ENCODE measurements at places on chromosomes 11 and 22.

DNA sequence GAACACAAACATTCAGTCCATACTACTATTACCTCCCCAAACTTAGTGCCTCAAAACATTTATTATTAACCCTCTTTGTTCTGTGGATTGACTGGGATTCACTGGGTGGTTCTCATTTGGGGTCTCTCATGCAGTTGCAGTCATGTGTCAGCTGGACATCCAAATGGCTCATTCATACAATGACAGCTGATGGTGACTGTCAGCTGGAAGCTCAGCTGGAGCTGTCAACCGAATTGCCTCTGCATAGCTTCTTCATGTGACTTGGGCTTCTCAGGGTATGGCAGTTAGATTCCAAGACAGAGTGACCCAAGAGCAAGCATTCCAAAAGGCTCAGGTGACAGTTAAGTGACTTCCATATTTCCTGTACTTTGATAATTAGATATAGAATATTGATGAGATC, 85.2 kb downstream of the CCDC34 start:
- no peaks in the 10 kb centered on the region for H3K27me3 ChIP-seq
- no peak overlapping the region for H3K27ac ChIP-seq
- H3K4me3 ChIP-seq, result no peak overlapping the region
- DNase-seq, result no peak

DNA sequence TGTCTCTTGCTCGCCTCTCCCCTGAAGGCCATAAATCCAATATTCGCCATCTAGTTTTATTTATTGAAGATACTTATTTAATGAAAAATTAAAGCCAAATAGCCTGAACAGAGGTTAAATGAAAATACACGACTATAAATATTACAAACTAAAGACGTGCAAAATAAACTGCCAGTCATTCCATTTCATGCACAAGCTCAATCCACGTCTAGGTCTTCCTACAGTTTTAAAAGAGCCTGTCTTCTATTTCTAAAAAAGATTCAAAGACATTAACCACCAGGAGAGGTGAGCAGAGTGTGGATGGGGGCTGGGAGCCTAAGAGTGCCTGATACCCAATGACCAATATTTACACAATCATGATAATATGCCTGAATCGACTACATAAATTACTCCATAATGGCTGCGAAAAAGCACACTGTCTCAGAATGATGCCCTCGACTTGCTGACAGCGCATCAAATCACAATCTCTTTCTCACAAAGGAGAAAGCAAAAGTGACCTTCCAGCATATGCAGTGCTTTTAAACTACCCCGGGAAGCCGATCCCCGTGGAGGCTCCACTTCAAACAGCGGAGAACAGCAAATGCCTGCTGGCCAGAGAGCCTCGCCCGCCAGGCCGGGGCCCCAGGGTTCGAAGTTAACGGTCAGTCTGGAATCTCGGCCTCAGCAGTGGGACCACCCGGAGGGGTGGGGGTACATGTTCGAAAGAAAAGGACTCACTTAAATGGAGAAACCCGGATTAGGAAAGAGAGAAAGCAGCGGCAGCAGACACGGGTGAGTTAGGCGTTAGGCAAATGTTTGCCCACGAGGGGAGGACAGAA, 1.7 kb downstream of the FCHSD2 start:
- peaks cover 56% of the 10 kb centered on the region for H3K4me1 ChIP-seq
- H3K27ac ChIP-seq, result peak overlapping the region; percentile 98
- H3K4me3 ChIP-seq, result peak overlapping the region; percentile 100
- no peaks in the 10 kb centered on the region for H3K27me3 ChIP-seq
- peak; percentile 84 for DNase-seq

GRCh38 chr11:130787092-130787616, 129.1 kb downstream of the SNX19 start:
- no peaks in the 10 kb centered on the region for H3K4me1 ChIP-seq
- H3K36me3 ChIP-seq, result no peaks in the 10 kb centered on the region
- no peaks in the 10 kb centered on the region for H3K27me3 ChIP-seq
- no peak for DNase-seq
- H3K27ac ChIP-seq, result no peak overlapping the region
- H3K4me3 ChIP-seq, result no peak overlapping the region

- H3K27ac ChIP-seq, result peak overlapping the region; percentile 52
- no peaks in the 10 kb centered on the region for H3K4me1 ChIP-seq
- no peaks in the 10 kb centered on the region for H3K27me3 ChIP-seq
- DNase-seq, result no peak
Measured at GRCh38 chr11:108241330-108242037, 18.6 kb downstream of the ATM start.

- no peaks in the 10 kb centered on the region for H3K27me3 ChIP-seq
- H3K4me3 ChIP-seq, result no peak overlapping the region
- DNase-seq, result no peak
- no peaks in the 10 kb centered on the region for H3K4me1 ChIP-seq
Measured at GRCh38 chr22:33063611-33064010, 5.4 kb upstream of the SYN3 start.

DNA sequence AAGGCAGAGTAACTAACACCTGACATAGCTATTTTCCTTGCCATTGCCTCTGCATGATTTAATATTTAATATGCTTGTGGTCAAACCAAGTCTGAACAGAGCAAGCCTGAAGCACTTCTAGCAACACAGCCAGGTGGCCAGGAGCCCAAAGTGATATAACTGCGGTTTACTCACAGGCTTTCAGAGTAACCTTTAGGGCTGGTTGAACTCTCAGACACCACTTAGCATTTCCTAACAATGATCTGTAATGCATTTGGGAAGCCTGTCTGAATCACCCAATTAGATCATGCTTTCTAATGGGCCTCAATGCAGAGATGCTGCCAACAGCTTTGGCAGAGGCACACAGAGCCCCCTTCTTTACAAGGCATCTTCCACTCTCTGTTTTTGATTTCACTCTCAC, 96.1 kb downstream of the FDX1 start:
- no peak for DNase-seq
- peak overlapping the region; percentile 50 for H3K27ac ChIP-seq
- no peak overlapping the region for H3K4me3 ChIP-seq
- H3K36me3 ChIP-seq, result no peaks in the 10 kb centered on the region

GRCh38 chr22:23281406-23282088, 101.2 kb downstream of the BCR start:
- DNase-seq, result peak; percentile 94
- H3K4me1 ChIP-seq, result peaks cover 46% of the 10 kb centered on the region
- H3K36me3 ChIP-seq, result peaks cover 2% of the 10 kb centered on the region
- H3K27me3 ChIP-seq, result no peaks in the 10 kb centered on the region

- H3K36me3 ChIP-seq, result no peaks in the 10 kb centered on the region
- peak overlapping the region; percentile 82 for H3K4me3 ChIP-seq
- peaks cover 47% of the 10 kb centered on the region for H3K4me1 ChIP-seq
- no peaks in the 10 kb centered on the region for H3K27me3 ChIP-seq
- H3K27ac ChIP-seq, result peak overlapping the region; percentile 100
Measured at GRCh38 chr11:3840004-3840869, 522 bp downstream of the RHOG start.

GRCh38 chr11:36218283-36218921, 70.8 kb downstream of the COMMD9 start:
- H3K36me3 ChIP-seq, result no peaks in the 10 kb centered on the region
- no peak overlapping the region for H3K4me3 ChIP-seq
- H3K4me1 ChIP-seq, result no peaks in the 10 kb centered on the region
- H3K27ac ChIP-seq, result no peak overlapping the region
- no peaks in the 10 kb centered on the region for H3K27me3 ChIP-seq

GRCh38 chr11:65309006-65309405, 5.7 kb upstream of the CDC42EP2 start:
- H3K4me3 ChIP-seq, result no peak overlapping the region
- H3K27me3 ChIP-seq, result no peaks in the 10 kb centered on the region
- H3K27ac ChIP-seq, result peak overlapping the region; percentile 70
- no peaks in the 10 kb centered on the region for H3K36me3 ChIP-seq
- peaks cover 67% of the 10 kb centered on the region for H3K4me1 ChIP-seq

DNA sequence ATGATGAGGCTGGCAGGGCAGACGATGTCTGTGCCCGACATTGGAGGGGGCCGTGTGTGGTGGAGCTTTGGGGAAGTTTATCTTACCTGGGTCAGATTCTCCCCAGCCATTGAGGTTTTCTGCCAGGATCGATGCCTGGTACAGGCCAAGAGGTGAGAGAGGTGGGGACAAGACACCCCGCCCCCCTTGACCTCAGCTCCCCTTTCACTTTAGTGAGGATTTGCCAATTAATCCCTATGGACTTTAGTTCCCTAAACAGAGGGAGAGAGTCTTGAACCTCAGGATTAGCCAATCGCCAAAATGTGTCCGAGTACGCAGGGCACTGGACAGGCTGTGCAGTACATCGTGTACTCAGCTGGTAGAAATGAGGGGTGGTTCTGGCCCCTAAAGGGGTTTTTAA, 541 bp downstream of the HORMAD2 start:
- no peak for DNase-seq
- H3K4me3 ChIP-seq, result no peak overlapping the region
- H3K27ac ChIP-seq, result no peak overlapping the region

- peak overlapping the region; percentile 8 for H3K4me3 ChIP-seq
- H3K4me1 ChIP-seq, result peaks cover 23% of the 10 kb centered on the region
- H3K27ac ChIP-seq, result peak overlapping the region; percentile 43
- no peaks in the 10 kb centered on the region for H3K36me3 ChIP-seq
- H3K27me3 ChIP-seq, result no peaks in the 10 kb centered on the region
- DNase-seq, result peak; percentile 84
Measured at GRCh38 chr11:62394825-62395538, 23.9 kb upstream of the SCGB1A1 start.

DNA sequence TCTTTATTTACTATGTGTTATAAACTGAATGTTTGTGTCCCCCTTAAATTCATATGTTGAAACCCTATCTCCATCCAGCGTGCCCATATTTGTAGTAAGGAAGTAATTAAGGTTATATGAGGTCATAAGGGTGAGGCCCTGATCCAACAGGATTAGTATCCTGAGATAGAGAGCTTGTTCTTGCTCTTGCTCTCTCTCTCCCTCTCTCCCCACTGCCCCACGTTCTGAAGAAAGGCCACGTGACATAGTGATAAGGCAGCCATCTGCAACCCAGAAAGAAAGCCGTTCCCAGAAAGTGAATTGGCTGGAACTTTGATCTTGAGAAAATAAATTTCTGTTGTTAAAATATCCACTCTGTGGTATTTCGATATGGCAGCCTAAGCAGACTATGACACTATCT, 212.5 kb downstream of the SWAP70 start:
- no peaks in the 10 kb centered on the region for H3K36me3 ChIP-seq
- no peak overlapping the region for H3K27ac ChIP-seq
- H3K4me1 ChIP-seq, result no peaks in the 10 kb centered on the region
- H3K27me3 ChIP-seq, result no peaks in the 10 kb centered on the region
- H3K4me3 ChIP-seq, result no peak overlapping the region
- no peak for DNase-seq

GRCh38 chr22:32076761-32077084, 33.7 kb downstream of the SLC5A1 start:
- DNase-seq, result no peak
- no peaks in the 10 kb centered on the region for H3K36me3 ChIP-seq
- H3K4me3 ChIP-seq, result no peak overlapping the region
- no peak overlapping the region for H3K27ac ChIP-seq
- no peaks in the 10 kb centered on the region for H3K4me1 ChIP-seq

- peak overlapping the region; percentile 52 for H3K4me3 ChIP-seq
- no peak for DNase-seq
- H3K36me3 ChIP-seq, result peaks cover 20% of the 10 kb centered on the region
- H3K4me1 ChIP-seq, result peaks cover 100% of the 10 kb centered on the region
- H3K27me3 ChIP-seq, result no peaks in the 10 kb centered on the region
Measured at GRCh38 chr22:36366291-36366708, 21.5 kb downstream of the MYH9 start.

All from spleen (tissue), 13 donors.